ENCODE measurements at places on chromosomes 6 and 20. TPM values are rescaled to one million over a fixed set of nuclear protein-coding genes. Genes with fewer than 3 reads are reported as not detected.

The COL11A2 gene
- polyA plus RNA-seq = 6.1 TPM

The SCRT2 gene
- polyA plus RNA-seq = not detected

The OVOL2 gene
- 6.8 TPM for polyA plus RNA-seq

The ADA gene
- polyA plus RNA-seq = 5.4 TPM

The FUT9 gene
- polyA plus RNA-seq = 0.32 TPM

The TAGAP gene
- 1.3 TPM for polyA plus RNA-seq

The COL19A1 gene
- 0.69 TPM for polyA plus RNA-seq

The F13A1 gene
- polyA plus RNA-seq = 73.4 TPM

The MOG gene
- not detected for polyA plus RNA-seq

The PSORS1C1 gene
- 0.53 TPM for polyA plus RNA-seq

The RNF39 gene
- polyA plus RNA-seq = 1.0 TPM

The ARHGAP40 gene
- 0.31 TPM for polyA plus RNA-seq

The PRL gene
- not detected for polyA plus RNA-seq

The LAMA5 gene
- 143 TPM for polyA plus RNA-seq

The SPTLC3 gene
- polyA plus RNA-seq = 14.4 TPM

The HACE1 gene
- polyA plus RNA-seq = 24.5 TPM

The BNIP5 gene
- polyA plus RNA-seq = not detected

The TCF15 gene
- polyA plus RNA-seq = 2.1 TPM

The OR2J3 gene
- not detected for polyA plus RNA-seq

The DACT2 gene
- polyA plus RNA-seq = 50.1 TPM

The CLPSL2 gene
- not detected for polyA plus RNA-seq

The VIP gene
- 3.7 TPM for polyA plus RNA-seq

The DEFB127 gene
- not detected for polyA plus RNA-seq

The SRSF6 gene
- polyA plus RNA-seq = 307 TPM

The MLN gene
- not detected for polyA plus RNA-seq

The GUCA1A gene
- polyA plus RNA-seq = not detected

The RIMS1 gene
- polyA plus RNA-seq = 0.67 TPM

The TREM1 gene
- polyA plus RNA-seq = 1.2 TPM

The DYNLRB1 gene
- polyA plus RNA-seq = 131 TPM

The SAMD3 gene
- polyA plus RNA-seq = 0.99 TPM

The NEURL2 gene
- polyA plus RNA-seq = 4.7 TPM

The ZNFX1 gene
- 18.3 TPM for polyA plus RNA-seq

The ANKRD66 gene
- 0.51 TPM for polyA plus RNA-seq

The OGFR gene
- polyA plus RNA-seq = 30.0 TPM

The EBF4 gene
- 38.1 TPM for polyA plus RNA-seq

The RCAN2 gene
- 3.1 TPM for polyA plus RNA-seq

All from left lung (tissue), 14 donors.